Right renal pelvis (tissue), 4 donors: ENCODE measurements at places on chromosomes 7 and 10.

- DNase-seq, result no peak
Observed at GRCh38 chr7:16422103-16422435, 731 bp upstream of the CRPPA start.

GRCh38 chr7:120873401-120873800 is 15.5 kb upstream of the TSPAN12 start:
- no peak for DNase-seq

- no peak for DNase-seq
Observed at GRCh38 chr7:142454862-142455261, 197.0 kb upstream of the PRSS58 start.

DNA sequence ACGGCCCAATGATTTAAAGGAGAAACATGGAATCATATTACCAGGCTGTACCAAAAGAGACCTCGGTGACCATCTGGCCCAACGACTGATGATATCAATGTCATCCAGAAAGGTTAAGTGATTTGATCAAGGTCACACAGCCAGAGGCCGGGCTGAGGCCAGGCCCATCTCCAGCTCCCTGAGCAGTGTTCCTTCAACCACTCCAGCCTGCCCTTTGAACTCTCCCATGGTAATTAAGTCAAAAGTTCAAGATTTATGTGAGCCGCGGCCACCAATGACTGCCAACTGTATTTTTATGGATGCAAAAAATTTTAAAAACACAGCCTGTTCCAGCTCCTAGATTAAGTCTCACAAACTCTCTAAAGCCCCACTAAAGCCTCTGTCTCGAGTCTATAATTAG is 41.8 kb downstream of the FGFR2 start:
- DNase-seq, result no peak
